ENCODE measurements at places on chromosomes 1 and 21.

GRCh38 chr1:183734543-183735036, 70.3 kb upstream of the RGL1 start:
- DNase-seq: no peak

- DNase-seq: no peak
These were observed 256.8 kb downstream of the OLFM3 start for GRCh38 chr1:101739826-101740330.

DNA sequence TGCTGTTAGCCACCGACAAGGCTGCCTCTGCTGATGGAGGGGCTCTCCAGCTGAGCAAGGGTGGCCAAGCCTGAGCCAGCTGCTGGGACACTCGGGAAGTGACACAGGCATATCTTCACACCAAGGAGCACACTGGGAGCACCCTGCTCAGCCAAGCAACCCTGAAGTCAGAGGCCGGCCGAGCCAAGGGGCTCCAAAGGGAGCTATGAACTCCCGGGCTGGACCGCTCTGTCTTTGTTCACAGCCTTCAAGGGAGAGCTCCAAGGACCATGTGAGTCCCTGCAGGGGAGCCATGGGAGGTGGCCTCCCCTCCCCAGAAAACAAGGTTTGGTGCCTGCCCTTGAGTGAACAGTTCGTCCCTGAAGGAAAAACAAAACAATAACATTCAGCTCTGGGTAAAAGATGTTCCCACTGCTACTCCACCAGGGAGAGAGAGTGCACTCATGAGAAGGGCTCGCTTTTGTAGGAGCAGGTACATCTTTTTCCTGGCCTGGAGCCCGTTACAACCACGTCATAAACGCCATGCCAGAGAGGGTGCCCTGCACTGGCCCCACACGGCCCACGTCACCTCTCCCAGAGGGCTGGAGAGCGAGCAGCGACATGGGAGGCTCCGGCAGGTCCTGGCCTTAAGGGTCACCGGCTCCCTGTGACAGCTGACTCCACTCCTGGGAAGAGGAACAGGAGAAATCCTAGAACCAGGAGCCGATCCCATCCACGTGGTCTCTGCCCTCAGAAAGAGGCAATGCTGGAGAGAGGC, 56.3 kb upstream of the SLC25A33 start:
- no peak for DNase-seq

GRCh38 chr1:17184822-17185484, 20.0 kb upstream of the PADI1 start:
- no peak for DNase-seq

DNA sequence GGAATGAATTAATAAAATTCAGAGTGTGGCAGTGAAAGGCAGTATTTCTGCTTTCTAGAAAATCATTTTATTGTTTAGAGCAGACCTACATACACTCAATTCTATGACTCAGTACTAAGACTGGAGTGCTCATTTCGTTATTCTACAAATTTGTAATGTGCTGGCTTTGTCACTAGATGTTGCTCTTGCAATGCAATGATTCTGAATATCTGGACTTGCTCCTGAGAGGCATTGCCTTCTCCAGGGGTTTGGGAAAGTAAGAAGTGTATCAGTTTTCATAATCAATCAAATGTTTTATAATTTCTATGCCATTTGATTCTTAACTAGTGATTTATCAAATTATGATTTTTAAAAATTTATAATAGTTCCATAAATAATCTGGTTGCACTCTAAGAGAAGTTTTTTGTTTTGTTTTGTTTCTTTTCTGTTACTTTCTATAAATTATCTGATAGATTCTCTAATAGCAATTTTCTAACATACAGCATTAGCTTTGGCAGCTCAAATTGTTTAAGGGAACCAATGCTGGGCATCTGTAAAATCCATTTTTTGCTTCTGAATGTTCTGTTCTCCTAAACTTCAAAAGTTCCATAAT, 280.5 kb upstream of the SGIP1 start:
- no peak for DNase-seq

DNA sequence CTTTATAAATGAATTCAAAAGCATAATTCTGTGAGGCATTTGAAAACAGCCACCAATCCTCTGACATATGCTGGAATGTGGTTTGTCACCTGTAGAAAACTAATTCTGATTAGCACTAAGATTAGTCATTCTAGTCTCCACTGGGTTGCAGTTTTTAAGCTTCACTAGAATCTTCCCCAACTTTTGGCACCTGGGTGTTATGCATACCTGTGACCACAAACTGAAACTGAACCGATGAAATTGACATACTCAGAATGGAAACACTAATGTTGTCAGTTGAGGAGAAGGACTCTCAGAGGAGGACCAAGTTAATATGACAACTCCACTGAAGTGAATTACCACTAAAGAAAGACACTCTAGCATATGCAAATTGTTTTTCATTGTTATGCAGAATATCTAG, 285.8 kb upstream of the NEGR1 start:
- DNase-seq: no peak

GRCh38 chr1:232283864-232284263, 346.1 kb downstream of the SIPA1L2 start:
- no peak for DNase-seq

GRCh38 chr1:206583707-206584648, 28.3 kb downstream of the EIF2D start:
- peak; percentile 95 for DNase-seq

GRCh38 chr1:55833529-55834091, 618.4 kb upstream of the USP24 start:
- no peak for DNase-seq

DNA sequence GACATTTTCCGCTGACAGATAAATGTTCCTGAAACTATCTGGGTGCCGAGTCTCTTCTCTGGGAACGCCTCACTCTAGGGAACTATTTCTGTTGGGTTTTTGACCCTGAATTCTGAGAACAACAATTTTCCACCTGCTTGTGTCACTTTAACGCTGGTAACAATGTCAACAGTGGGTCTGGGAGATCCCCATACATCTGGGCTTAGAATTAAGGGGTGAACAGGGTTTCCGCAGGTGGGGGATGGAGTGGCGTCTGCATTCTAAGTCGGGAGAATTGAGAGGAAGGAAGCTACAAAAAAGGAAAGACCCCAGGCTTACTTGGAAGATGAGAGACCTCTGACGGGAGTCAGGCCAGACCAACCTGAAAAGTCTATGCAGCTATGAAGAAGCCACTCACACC, 8.7 kb downstream of the CD247 start:
- DNase-seq: no peak

DNA sequence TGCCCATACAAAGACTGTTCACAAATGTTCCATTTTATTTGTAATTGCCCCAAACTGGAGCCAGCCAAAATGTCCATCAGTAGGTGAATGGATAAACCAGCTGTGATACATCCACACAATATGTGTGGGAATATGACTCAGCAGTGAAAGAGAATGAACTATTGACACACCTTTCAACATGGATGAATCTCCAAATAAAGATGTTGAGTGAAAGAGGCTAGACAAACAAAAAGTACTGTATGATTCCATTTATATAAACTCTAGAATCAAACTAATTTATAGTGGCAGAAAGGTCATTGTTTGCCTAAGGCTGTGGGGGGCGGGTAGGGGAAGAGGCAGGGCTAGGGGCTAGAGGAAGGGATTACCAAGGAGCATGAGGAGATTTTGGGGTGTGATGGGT, 4.5 kb downstream of the DHCR24 start:
- DNase-seq: no peak

DNA sequence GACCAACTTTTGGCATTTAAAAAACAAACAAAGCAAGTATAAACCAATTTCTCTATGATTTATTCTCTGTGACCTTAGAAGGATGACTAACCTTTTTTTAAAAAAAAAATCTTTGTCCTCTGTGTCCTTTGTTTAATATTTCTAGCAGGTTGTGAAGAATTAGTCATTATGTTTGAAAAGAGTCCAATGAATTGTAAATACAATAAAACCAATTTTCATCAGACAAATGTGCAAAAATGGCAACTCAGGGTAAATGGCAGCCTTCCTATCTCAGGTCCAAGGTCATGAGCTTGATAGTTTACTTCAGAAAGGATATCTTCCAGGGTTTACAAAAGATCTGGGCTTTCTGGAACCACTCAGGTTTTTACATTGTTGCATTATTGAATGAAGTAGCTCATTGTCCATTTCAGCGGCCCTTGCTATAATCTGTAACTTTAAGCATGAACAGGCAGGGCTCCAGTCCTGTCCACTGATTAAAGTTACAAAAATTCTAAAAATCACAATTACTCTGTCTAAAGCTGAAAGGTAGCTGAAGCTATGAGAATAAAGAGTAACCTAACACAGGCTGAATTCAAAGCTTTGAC, 11.7 kb upstream of the MAP3K21 start:
- DNase-seq: no peak

GRCh38 chr1:213927846-213928245, 59.9 kb upstream of the PROX1 start:
- no peak for DNase-seq

- DNase-seq: no peak
These were observed 77.4 kb downstream of the S1PR1 start for GRCh38 chr1:101314244-101314643.

DNA sequence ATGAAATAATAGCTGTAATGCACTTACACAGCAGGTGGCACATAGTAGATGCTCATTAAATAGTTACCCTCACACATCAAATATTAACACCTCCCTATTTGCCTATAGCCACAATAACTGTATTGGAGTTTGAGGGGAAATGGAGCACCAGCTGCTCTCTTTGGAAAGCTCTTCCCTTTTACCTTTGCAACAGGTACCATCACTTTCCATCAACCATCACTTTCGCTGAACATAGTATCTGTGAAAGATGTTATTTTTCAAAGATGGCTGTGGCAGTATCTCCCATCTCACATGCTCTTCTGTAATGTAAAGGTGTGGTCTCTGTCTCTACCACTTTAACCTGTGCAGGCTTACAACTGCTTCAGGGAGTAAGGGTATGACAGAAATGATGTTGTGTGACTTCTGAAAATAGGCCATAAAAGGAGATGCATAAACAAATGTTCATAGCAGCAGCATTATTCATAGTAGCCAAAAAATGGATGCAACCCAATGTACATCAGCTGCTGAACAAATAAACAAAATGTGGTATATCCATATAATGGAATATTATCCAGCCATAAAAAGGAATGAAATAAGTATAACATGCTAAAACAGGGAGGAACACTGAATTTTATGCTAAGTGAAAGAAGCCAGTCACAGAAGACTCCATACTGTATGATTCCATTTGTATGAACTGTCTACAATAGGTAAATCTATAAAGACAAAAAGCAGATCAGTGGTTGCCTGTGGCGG, 288.3 kb downstream of the AKT3 start:
- DNase-seq: no peak

- no peak for DNase-seq
These were observed 30.2 kb downstream of the EVA1C start for GRCh38 chr21:32442566-32443318.

DNA sequence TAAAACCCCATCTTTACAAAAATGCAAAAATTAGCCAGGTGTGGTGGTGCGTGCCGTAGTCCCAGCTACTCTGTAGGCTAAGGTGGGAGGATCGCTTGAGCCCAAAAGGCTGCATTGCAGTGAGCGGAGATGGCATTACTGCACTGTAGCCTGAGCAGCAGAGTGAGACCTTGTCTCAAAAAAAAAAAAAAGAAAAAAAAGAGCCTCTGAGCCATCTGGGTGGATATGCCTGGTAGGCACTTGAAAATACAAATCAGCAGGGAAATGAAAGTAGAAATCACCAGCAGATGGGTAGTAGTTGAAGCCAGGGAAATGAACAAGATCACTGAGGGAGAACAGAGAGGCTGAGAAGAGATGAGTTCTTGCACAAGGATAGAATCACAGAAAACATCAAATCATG, 131.0 kb upstream of the HMCN1 start:
- no peak for DNase-seq

DNA sequence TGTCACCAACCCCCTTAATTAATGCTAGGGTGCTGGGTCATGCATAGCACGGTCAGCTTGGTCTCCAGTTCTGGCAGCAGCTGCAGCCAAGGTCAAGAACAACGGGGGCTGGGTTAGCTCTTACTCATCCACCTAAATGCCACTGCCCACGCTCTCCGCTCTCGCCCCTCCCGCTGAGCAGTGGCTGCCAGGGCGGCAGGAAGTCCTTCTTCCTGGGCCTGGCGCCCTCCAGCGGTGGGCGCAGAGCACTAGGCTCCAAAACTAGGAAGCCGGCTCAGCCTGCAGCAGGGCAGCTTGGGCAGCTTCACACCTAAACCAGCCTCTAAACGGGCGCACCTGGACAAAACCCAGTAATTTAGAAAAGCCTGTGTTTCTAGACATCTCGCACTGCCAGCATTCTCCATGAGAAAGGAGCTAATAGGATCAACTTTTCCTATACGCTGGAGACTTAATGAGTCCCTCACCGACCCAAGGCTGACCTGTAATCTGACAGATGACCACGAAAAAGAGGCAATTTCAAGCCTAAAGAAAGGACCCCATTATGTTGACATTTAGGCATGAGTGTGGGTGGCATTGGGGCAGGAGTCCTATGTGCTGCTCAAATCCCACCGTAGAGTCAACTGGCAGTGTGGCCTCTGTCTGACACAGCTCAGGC, 78.4 kb upstream of the LRRN2 start:
- DNase-seq: peak; percentile 83

DNA sequence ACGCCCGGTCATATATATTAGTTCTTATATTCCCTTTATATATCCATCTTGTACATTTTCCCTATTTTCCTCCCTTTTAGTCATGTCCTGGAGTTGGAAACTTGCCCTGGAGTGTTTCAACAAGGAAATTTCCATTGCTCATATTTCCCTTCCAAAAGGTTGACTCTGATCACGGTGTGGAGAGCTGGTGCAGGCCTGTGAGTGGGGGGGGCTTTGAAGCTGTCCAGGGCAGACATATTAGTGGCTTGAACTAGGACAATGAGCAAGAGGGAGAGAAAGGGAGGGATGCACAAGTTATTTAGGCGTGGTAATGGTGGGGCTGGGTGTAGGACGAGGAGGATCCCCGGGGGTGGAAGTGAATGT, 30.4 kb upstream of the TMEM61 start:
- no peak for DNase-seq

DNA sequence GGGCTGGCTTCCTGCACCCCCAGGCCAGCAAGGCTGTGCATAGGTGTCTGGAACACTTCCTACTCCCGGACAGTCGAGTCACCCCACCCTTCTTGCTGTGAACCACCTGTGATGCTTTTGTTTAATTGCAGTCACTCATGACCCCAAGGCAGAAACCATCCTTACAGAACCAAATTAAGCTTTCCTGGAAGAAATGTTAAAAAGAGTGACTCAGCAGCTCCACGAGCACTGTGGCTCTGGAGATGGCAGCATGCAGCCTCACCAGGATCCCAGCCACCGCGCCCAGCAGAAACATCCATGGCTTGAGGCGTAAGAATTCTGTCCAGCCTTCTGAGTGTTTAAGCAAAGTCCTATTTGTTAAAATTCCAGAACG, 28.8 kb downstream of the SNAP47 start:
- no peak for DNase-seq

DNA sequence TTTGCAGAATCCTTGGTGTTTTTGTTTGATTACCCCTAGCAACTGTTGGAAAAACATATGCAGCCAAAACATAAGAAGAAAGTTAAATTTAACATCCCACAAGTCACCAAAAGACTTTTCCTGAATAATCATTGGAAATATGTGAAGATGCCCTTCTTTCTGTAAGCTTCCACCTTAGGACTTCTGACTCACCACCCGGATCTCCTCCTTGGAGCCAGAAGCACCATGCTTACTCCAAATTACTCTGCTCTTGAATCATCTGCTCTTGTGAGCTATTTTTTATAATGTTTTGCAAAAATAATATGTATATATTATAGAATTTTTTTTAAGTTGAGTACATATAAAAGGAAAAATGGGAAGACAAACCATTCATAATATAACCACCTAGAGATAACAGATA, 391.7 kb downstream of the KCTD3 start:
- DNase-seq: no peak

Measured in activated CD8-positive, alpha-beta memory T cell treated with anti-CD3 and anti-CD28 coated beads for 24 hours (primary cell).